Heart left ventricle (tissue), 16 donors: ENCODE measurements at places on chromosomes 2 and 18. TPM values are rescaled to one million over a fixed set of nuclear protein-coding genes. Genes with fewer than 3 reads are reported as not detected.

The NEB gene
- 1.6 TPM for total RNA-seq

The TFCP2L1 gene
- total RNA-seq, result 0.17 TPM

The MALL gene
- total RNA-seq, result 21.0 TPM

The MAPRE3 gene
- total RNA-seq, result 27.4 TPM

The REG3G gene
- not detected for total RNA-seq

The ZSWIM2 gene
- total RNA-seq, result not detected

The TCF4 gene
- total RNA-seq, result 110 TPM

The POTEI gene
- not detected for total RNA-seq
